Activated B cell treated with CpG ODN at 0.5 μM for 24 hours (primary cell): ENCODE measurements at places on chromosomes 7 and 10. TPM values are rescaled to one million over a fixed set of nuclear protein-coding genes. Genes with fewer than 3 reads are reported as not detected.

GRCh38 chr7:132837529-132837928 is 244.4 kb downstream of the CHCHD3 start:
- DNase-seq, result no peak

The PARG gene
- 31.3 and 34.8 TPM in 2 replicates for total RNA-seq

The ZCWPW1 gene
- 10.8 and 15.2 TPM in 2 replicates for total RNA-seq

DNA sequence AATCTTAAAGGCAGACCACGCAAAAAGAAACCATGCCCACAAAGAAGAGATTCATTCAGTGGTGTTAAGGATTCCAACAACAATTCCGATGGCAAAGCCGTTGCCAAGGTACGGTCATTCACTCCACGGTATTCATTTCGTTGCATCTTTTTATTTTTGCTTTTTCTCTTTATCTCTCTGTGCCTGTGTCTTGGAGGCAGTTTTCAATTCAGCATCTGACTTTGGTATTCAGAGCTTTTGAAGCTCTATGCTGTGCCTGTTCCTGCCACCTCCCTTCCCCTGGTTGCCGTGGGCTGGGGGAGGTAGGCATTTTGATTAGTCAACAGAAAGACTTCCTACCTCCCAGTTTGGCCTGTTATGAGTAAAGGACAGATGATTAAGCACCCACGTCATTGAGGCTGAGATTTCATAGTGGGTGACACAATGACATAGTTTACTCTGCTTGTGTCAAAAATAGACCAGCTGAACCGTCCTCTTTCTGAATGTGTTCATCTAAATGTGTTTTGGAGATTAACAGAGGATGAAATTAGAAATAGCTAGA is 149.5 kb downstream of the ARID5B start:
- no peak for DNase-seq

- DNase-seq, result no peak
These were observed 127.1 kb upstream of the MTPN start for GRCh38 chr7:136104269-136104603.
